SJCRH30 (cell line): ENCODE measurements at places on chromosomes 7 and 10. TPM values are rescaled to one million over a fixed set of nuclear protein-coding genes. Genes with fewer than 3 reads are reported as not detected.

DNA sequence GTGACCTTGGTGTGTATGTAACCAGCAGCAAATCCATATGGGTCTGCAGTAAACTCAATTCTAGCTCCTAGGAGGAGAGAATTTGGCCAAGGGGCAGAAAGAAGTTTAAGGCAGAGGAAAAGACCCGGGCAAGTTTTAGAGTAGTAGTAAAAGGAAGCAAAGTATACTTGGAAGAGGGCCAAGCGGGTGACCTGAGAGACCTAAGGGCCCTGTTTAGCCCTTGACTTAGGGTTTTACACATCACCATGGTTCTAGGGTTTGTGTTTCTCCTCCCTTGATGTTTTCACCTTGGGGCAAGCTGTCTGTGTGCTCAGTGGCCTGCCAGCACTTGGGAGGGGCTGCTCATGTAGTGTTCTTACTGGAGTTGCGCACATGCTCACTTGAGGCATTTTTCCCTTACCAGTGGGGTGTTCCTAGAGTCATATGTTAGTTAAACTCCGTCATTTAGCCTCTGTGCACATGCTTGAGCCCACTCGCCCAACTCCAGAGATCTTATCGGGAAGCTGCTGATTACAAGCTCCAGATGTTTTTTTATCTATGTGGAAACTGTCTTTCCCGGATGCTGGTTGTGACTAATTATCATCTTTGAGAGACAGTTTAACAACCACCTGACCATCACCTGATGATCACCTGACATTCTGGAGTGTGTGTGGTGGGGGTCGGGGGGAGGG lies 137.6 kb upstream of the PRSS1 start:
- no peak for DNase-seq

Gene CYP2C18
- not detected in 2 replicates for total RNA-seq

DNA sequence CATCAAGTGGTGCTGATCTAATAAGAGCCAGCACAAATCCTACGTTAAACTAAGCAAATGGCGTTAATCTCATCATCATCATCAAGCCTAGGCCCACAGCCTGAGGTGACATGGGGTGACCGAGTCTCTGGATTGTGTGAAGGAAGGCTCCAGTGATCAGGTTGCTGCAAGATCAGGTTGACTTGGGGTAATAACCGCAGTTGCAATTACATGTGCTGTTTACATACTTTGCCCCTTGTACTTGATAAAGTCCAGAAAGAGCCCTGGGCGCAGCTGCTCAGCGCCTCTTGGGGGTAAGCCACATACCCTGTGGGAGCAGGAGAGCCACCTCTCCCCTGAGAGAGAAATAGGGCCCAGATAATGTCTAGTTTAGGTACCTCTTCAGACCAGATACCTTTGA lies 228.1 kb downstream of the WDR11 start:
- DNase-seq, result peak; percentile 71

- DNase-seq, result no peak
These were observed 135.0 kb upstream of the PDLIM1 start for GRCh38 chr10:95425592-95426465.

DNA sequence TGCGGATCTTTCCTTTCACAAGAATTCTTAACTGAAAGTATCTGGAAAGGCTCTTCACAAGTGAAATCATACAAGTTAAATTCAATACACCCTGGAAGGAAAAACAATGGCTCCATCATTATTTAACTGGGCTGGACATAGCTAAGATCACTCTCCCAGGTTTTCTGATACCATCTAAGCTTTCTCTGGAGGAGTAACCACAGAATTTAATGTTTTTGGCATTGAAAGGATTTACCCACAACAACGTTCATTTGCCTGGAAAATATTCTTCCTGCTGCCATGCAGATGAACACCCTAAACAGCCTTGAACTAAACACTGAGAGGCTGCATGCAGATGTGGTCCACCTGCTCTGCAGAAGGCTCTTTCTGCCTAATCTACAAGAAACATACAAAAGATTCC lies 4.3 kb downstream of the NEBL start:
- no peak for DNase-seq

GRCh38 chr7:16353226-16353625 lies 68.1 kb downstream of the CRPPA start:
- no peak for DNase-seq

Gene SPDYE18
- total RNA-seq, result not detected in 2 replicates

- DNase-seq, result peak; percentile 24
These were observed 6.7 kb upstream of the PAXIP1 start for GRCh38 chr7:155009570-155010157.

DNA sequence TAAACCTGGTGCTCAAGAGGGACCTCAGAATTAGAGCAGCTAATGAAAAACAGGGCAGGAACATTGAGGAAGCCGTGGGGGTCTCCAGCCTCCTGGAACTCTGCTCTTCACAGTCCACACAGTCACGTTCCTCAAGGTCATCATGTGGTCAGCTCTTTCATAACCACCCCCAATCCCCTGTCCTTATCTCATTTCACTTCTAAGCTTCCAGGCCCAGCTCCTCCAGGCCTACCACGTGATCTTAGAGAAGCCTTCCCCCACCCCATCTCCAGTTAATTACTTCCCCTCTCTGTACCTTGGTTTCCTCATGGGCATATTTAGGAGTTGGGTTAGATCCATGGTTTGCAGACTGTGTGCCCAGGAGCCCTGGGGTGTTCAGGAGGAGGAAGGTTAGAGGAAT lies 106.4 kb upstream of the TCF7L2 start:
- DNase-seq, result no peak

DNA sequence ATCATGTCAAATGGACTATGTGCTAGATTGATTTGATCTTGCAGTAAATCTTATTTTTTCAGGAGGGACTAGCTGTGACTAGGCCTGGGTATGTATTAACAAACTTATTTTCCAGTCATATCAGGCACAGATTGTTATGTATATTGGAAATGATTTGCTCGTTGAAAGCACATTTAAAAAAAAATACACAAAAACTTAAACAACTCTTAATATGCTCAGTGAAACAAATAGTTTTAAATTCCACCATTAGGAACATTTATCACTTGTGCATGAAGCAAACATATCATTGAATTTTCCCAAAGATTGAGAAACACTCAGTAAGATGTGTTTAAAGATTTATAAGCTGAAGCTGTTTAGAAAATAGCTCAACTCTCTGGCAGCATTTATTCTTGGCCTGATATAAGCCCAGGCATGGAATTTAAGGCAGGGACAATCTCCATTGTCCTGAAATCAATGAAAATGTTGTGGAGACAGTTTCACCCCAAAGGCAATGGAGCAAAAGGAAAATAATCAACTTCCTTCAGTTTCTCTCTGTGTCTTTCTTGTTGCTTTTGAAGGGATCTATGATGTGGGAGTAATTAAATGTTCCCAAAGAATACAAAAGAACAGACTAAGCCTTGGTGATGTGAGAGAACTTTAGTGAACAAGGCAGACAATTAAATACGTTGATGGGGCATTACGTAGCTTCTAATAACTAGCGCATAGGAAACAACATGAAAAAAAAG lies 250.3 kb downstream of the GPR37 start:
- DNase-seq, result no peak

Gene IL2RA
- total RNA-seq, result not detected in 2 replicates

Gene OPALIN
- total RNA-seq, result not detected in 2 replicates

- DNase-seq, result no peak
These were observed 14.2 kb upstream of the LIPN start for GRCh38 chr10:88745633-88746032.

DNA sequence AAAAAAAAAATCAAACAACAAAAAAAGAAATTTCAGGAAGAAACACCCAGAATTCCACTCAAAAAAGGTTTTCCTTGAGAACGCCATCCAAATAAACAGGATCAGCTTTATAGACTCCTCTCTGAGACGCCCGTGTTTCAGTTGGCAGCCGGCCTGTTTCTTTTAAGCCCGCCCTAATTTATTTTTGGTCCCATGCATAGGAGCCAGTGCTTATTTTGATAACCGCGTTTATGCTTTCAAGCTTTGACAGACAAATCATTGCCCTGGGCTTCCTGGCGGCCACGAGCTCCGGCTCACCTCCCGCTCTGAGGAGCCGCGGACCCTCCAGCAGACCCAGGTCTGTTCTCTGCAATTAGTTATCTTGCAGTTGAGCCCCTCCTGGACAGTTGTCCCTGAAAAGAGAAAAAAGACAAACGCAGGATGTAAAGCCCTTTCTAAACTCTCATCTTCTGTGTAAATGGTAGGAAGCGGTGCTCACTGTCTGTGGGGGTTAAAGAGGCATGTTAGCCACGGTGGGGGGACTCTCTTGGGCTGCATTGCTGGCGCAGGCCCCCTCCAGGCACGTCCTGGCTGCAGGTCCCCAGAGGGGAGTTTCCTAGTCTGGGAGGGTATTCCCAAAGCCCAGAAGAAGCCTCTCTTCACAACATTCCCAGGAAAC lies 22.2 kb upstream of the UNCX start:
- peak; percentile 34 for DNase-seq

Gene ARHGAP22
- not detected in 2 replicates for total RNA-seq

GRCh38 chr7:138873220-138873892 lies 75.4 kb upstream of the ATP6V0A4 start:
- DNase-seq, result no peak

Gene WEE2
- total RNA-seq, result not detected in 2 replicates

Gene TEX36
- total RNA-seq, result not detected in 2 replicates

DNA sequence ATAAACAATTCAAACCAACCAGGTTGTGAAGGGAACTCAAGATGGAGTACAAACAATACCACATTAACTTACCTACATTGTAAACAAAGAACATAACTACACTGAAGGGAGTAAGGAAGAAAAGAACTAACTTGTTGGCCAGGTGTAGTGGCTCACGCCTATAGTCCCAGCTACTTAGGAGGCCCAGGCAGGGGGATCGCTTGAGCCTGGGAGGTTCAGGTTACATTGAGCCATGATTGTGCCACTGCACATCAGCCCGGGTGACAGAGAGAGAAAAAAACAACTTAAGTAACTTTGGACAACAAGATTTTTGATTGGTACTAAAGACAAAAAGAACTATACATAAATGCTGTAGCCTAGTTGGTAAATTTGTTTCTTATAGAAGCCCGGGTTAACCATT lies 68.8 kb downstream of the TRIL start:
- no peak for DNase-seq
